ENCODE measurements at places on chromosomes 7 and 10. TPM values are rescaled to one million over a fixed set of nuclear protein-coding genes. Genes with fewer than 3 reads are reported as not detected.

DNA sequence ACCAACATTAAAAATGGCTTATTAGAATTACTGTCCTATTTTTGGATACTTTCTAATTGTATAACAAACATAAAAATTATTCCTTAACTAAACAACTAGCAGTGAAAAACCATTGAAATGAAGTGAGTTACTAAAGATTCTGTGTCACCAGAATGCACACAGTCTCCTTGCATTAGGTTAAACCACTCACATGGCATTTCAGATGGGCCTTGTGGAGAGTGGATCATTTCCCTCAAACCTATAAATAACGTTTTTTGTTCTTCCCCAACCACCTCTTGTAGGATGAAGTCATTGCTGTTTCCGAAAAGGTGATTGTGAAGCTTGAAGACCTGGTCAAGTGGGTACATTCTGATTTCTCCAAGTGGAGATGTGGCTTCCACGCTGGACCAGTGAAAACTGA lies 38.4 kb downstream of the ARID5B start:
- DNase-seq, result no peak

DNA sequence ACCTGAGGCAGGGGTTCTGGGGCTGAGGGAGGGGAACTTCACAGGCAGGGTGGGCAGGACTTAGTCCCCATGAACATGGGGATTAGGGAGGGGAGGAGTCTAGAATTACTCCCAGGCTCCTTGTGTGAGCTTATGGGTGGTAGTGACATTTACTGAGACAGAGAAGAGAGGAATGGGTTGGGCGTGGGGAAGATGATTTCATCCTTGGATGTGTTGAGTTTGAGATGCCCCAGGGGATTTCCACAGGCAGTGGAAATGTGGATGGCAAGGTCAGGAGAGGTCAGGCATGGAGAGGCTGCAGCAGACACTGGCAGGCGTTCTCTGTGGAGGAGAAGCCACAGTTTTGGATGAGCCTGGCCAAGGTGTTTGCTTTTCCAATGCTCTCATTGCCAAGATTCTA lies 26.4 kb upstream of the GSDME start:
- no peak for DNase-seq

The MCM10 gene
- total RNA-seq, result 0.98 TPM

- no peak for DNase-seq
Observed at GRCh38 chr10:72171175-72171630, 44.6 kb upstream of the ANAPC16 start.

- no peak for DNase-seq
Observed at GRCh38 chr10:100297242-100297641, 10.8 kb upstream of the BLOC1S2 start.

The SPDYE5 gene
- not detected for total RNA-seq

DNA sequence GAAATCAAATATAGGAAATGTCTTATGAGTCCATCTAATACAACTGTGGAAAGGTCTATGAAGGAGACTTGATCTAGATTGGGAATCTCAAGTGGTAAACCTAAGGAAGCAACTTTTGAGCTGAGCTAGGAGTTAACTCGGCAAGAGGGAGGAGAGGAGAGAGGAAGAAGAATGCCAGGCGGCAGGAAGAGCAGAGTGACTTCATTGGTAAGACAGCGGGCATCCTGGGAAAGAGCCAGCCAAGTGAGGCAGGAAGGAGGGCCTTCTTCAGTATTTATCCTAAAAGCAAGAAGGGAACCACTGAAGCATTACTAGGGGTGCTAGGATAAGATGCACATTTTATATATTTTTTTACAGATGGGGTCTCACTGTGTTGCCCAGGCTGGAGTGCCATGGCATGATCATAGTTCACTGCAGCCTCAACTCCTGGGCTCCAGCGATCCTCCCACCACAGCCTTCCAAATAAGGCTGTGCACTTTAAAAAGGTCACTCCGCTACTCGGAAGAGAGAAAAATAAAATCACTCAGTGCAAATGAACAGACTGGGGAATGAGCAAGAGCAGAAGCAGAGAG lies 2.0 kb downstream of the BCL7B start:
- DNase-seq, result no peak

GRCh38 chr7:54932818-54933543 lies 85.8 kb upstream of the EGFR start:
- no peak for DNase-seq

DNA sequence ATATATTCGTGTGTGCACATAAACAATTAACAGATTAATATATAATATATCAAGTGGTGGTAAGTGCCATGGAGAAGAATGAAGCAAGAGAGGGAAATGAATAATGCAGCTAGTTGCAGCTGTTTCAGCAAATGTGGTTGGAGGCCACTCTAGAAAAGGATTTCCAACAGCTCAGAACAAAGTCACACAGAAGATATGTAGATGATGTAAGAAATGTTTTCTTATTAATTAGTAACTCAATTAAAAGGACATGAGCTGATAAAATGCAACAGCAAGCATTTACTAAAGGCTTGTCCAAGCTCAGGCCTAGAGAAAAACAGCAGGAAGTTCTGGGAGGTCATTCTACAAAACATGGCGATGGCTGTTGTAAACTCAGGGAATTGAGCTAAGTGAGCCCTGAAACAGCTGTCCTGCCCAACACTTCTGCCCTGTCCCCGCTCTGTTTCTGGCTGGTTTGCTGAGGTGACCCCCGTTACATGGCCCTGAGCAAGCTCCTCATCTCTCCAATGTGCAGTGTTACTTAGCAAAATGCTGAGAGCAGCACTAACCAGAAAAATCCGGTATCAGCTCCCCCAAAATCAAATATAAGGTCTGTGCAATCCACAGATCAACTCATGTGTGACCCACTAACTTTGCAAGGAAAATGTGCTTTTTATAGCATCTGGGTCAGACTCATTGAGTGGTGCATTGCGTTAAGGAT lies 23.4 kb upstream of the C10orf67 start:
- no peak for DNase-seq

- DNase-seq, result no peak
Observed at GRCh38 chr7:115672024-115672423, 358.5 kb downstream of the TFEC start.

DNA sequence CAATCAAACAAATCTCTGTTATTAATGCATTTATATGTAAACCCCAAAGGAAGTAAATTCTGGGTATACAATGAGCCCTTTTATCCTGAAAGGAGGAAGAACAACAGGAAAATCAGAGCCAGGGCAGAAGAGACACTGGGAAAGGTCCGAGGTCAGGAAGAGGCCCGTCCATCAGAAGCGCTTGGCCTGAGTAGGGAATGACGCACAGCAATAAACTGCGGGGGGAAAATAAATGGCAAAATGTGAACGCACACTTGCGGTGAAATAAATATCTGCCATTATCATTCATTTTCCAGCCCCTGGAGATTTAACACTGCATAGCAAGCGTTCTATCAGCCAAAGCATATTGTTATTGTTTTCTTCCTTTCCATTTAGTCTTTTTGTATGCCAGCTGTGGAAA lies 243.4 kb downstream of the COBL start:
- DNase-seq, result no peak
